ENCODE measurements at places on chromosomes 2 and 18.
A peak's percentile ranks its signal among the peaks of the same experiment; 100 is the strongest.

DNA sequence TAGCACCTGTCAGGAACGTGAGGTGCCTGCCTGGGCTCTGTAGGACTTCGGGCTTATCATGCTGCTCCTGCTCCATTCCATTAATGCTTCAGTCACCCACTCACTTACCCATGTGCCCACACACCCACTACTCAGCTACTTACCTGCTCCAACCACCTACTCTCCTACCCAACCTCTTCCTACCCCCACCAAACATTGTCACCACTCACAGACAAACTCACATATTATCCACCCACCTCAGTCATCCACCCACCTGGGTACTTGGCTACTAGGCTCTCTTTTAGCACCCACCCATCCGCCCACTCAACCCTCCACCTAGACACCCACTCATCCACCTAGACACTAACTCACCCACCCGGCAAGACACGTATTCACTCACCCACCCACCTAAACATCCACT is 724.7 kb upstream of the RAB6C start:
- DNase-seq, result no peak

DNA sequence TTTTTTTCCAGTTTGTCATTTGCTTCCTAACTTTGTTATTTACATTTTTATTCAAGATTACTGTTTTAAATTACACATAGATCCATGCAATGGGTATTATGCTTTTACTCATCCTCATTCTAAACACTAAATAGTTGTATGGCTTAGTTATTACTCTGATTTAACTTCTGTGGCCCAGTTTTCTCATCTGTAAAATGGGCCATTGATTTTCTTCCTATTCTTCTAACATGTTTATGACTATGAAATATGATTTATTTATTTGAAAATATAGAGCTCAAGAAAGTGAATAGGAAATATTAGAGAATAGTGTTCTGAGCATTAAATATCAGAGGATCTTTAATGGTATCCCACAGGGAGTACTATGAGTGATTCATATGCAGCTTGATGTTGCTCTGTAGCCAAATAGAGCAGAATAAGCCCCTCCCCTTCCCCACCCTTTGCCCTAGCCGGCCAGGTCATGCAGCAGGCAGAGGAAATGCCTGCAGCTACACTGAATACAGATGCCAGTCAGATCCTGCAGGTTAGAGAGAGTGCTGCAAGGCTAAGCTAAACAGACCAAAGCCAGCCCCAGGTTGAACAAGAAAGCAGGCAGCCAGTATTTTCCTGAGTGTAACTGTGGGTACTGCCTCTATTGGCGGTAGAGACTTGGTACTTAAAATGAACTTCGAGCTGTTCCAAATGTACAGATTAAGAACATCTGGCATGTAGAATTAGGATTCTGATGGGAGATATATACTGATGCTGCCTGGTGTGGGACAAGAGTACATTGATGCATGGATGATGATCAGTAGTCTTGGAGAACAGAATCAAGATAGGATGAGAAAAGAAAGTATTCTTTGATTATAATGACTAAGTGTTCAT is 11.7 kb upstream of the ACYP2 start:
- peak; percentile 10 for DNase-seq

GRCh38 chr2:28356095-28356911 is 36.4 kb upstream of the FOSL2 start:
- DNase-seq, result peak; percentile 73

- DNase-seq, result no peak
These were observed 33.4 kb upstream of the ZNF396 start for GRCh38 chr18:35410561-35410960.

GRCh38 chr2:128789221-128789620 is 470.6 kb upstream of the HS6ST1 start:
- no peak for DNase-seq

DNA sequence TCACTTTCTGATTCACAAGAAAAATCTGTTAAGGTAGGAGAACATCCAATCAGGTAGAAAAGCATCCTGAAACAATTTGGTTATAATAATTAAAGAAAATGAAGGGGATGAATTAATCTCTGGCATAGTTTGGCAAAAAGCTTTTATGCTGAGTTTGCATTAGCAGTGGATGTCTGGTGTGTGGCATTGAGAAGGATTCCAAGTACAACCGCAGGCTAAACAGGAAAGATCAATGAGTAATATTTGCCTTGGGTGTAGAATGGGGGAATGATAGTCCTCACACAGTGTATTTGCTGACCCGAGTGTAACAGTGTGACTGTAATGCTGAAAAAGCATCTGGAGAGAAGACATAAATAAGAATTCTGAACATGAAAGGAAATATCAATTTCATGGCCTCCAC is 68.3 kb upstream of the SESTD1 start:
- DNase-seq, result no peak

GRCh38 chr2:10240911-10241610 is 61.6 kb upstream of the HPCAL1 start:
- DNase-seq, result no peak

DNA sequence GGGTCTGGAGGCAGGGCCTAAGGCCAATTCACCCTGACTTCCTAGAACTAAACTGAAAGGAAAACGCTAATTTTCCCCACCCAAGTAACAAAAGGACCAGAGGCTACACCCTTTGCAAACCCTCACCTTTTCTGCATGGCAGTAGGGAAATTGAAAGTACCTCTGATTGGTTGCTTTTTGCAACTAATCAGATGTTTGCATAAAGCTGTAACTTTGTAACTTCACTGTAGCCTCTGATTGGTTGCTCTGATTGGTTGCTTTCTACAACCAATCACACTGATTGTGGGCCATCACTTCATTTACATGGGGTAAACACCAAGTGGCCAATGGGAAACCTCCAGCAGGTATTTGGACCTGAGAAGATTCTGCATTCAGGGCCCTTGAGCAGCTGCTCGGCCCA is 20.8 kb downstream of the EIPR1 start:
- DNase-seq, result no peak

DNA sequence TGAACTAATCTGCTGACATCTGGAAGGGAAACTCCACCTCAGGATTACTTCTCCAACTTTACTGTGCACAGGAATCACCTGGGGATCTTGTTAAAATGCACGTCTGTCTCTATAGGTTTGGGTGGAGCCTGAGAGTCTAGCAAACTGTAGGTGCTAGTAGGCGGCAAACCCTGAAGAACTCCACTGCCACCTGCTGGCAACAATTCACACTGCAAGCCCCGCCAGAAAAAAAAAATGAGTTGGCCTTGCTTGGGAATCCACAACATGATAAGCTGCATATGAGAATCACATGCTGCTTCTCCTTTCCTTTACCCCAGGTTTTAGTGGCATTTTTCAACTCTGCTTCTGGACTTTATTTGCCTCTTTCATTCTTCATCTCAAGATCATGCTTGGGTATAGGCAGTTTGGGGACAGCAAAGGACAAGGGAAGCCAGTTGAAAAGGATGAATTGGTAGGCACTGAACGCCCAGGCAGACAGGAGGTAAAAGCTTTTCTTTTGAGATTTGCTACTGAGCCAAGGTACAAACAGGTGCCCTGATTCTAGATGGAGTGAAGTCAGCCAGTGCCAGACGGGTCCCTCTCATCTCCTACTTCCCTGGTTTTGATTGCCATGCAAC is 88.8 kb downstream of the VIT start:
- peak; percentile 16 for DNase-seq

DNA sequence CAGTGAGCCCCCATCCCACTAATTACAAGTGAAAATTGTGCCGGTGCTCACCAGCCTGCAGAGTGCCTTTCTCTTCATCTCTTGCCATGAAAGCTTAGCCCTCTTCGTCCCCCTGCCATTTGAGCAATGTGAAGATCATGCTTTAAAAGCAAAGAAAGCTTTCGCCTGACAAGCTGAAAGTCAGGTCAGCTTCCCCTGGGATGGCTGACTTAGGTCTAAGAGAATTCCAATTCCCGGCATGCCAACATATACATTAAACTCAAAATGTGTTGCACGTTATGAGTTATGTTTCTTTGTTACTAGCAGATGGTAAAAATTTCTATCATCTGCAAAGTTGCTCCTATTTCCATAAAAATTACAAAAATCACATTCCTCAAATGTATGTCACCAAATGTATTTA is 129.8 kb downstream of the AFF3 start:
- no peak for DNase-seq

- no peak for DNase-seq
These were observed 42.4 kb upstream of the COL5A2 start for GRCh38 chr2:189221811-189222467.

DNA sequence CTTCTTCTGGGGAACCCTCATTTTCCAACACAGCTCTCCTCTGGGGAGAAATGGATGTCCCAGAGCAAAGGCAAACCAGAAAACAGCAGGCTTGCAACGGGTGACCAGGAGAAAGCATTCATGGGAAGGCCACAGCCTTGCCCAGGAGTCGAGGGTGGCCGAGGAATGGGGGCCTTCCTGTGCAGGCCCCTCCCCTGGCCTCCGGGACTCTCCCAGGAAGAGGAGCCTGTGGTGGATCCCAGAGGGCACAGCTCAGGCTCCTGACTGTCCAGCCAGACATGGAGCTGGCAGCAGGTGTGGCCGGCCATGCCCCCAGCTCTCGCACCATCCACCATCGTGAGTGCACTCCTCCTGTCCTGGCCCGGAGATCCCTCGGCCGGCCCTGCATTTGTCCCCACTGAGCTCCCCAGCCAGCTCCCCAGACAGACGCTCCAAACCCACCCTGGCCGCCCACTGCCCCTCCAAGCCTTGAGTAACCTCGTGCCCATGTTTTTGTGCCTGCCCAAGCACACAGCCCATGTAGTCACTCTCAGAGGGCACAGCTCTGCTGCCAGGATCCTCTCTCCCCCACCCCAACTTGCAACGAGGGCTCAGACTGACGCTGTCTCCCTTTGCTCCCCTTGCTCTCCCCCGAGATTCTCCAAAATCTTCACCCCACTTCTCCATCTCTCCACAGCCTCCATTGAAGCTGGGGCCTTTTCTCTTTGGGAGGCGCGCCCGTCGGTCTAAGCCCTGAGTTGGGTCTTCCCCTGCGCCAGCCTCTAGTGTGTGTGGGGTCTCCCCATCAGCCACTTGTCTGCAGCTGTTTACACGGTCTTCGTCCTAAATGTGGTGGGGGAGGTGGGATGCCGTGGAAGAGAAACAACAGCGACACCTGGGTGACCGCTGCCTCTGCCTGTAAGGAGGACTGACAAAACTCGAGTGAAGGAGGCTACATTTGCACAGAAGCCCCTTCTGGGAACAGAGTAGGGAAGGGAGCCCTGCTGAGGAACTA is 9.8 kb downstream of the PRLH start:
- no peak for DNase-seq

GRCh38 chr2:99998651-99999320 is 143.6 kb downstream of the AFF3 start:
- DNase-seq, result no peak

- peak; percentile 5 for DNase-seq
These were observed 163.1 kb downstream of the TXNL1 start for GRCh38 chr18:56475250-56475649.

DNA sequence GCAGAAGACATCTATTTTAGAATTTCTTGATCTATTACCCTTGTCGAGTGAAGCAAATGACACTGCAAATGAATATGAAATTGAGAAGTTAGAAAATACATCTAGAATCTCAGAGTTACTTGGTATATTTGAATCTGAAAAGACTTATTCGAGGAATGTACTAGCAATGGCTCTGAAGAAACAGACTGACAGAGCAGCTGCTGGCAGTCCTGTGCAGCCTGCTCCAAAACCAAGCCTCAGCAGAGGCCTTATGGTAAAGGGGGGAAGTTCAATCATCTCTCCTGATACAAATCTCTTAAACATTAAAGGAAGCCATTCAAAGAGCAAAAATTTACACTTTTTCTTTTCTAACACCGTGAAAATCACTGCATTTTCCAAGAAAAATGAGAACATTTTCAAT is 370.4 kb downstream of the XIRP2 start:
- no peak for DNase-seq

DNA sequence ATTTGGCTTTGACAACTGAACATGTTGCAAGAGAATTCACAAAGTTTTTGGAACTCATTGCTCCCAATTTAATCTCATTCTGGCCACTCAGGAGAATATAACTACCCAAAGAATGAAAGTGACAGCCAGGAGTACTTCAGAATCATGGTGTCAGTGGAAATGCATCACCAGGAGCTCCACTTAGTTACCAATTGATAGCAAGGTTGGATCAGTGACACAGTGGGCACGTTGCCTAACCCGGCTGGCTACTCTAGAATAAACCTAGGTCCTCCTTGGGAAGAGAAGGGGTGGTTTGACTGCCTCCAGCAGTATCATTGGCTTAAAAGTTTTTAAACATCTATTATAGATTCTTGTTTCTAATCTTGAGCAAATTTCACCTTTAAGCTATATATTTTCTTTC is 40.0 kb upstream of the LRP1B start:
- DNase-seq, result no peak

- DNase-seq, result no peak
These were observed 190.1 kb downstream of the HAUS1 start for GRCh38 chr18:46294318-46294717.

DNA sequence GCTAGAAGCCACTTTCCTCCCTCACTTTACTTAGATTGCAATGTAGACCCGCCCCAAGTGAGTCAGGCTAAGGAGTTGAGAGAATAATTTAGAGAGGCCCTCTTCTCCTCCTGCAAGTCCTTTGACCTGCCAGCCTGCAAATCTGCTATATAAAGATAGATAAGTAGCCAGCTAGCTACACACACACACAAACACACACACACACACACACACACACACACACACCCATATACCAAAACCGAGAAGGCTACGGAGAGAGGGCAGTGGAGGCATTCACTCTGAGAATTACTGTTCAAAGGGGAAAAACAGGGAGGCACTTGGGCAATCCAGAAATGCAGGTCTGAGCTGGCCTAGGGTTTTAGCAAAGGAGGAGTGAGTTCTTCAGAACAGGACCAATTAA is 23.0 kb upstream of the SMAD7 start:
- no peak for DNase-seq

DNA sequence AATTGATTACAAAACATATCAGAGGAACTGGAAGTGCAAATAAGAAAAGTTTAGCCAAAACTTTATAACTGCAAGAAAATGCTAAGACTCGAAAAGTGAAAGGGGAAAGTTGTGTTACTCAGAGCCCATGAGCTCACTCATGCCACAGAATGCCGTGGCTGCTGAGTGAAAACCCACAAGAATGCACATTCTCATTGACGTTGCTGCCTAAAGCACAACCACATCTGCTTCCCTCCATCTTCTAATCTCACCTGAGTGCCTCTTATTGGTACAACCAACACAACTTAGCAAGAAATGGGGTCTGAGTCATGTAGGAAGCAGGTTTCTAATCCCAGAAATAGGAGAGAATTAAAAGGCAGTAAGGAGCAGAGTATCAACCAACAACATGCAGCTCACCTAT is 259.7 kb downstream of the LNPK start:
- DNase-seq, result peak; percentile 35

DNA sequence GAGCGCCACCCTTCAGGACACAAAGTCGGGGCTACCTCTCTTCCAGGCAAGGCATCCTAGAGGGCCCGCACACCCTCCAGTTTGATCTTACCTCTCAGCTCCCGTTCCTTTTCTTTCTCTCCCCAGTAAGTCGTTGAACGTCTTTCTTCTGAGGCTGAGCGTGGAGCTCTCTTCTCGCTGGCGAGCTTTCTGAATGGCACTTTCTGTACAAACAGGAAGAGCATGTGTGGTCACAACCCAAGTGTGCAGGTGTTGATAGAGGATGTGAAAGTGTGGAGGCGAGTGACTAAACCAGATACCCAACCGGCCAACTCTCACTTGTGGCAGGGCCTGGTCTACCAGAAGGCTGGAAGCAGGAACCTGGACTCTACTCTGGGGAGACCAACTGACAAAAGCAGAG is at the start of gene AFF3:
Gene AFF3, minus strand, starts transcription at position 198 of the 400 bp plus-strand sequence. CDS start 38,136 bp downstream, outside the sequence.
- no peak for DNase-seq
